ENCODE measurements at places on chromosomes 4 and X. TPM values are rescaled to one million over a fixed set of nuclear protein-coding genes. Genes with fewer than 3 reads are reported as not detected.

Gene SLC4A4
- total RNA-seq = 0.32 TPM

Gene NPNT
- not detected for total RNA-seq

Gene OTUD6A
- total RNA-seq = not detected

Gene CITED1
- not detected for total RNA-seq

Gene GABRG1
- total RNA-seq = not detected

Gene DHRSX
- 21.6 TPM for total RNA-seq

Gene MAGEB2
- not detected for total RNA-seq

DNA sequence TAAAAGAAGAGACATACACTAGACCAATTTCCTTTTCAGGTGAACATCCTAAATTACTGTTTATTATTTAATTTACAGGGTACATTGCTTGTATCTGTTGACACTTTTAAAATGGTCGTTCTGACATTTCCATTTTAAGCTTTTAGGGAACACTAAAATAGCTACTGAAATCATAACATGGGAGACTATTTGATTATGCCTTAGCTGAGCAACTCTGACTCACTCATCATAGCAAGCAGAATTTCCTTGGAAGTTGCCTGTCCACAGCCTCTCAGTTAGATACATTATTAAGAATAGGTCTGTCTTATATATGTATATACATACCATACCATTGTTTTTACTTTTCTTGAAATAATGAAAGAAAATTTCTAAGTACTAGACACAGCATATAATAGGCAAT is 22.0 kb downstream of the GUCY1B1 start:
- no peak for ATAC-seq

- ATAC-seq = no peak
These were observed 198.2 kb upstream of the LDB2 start for GRCh38 chr4:17096692-17097091.

GRCh38 chr4:115562506-115562905 is 449.1 kb upstream of the NDST4 start:
- no peak for ATAC-seq

DNA sequence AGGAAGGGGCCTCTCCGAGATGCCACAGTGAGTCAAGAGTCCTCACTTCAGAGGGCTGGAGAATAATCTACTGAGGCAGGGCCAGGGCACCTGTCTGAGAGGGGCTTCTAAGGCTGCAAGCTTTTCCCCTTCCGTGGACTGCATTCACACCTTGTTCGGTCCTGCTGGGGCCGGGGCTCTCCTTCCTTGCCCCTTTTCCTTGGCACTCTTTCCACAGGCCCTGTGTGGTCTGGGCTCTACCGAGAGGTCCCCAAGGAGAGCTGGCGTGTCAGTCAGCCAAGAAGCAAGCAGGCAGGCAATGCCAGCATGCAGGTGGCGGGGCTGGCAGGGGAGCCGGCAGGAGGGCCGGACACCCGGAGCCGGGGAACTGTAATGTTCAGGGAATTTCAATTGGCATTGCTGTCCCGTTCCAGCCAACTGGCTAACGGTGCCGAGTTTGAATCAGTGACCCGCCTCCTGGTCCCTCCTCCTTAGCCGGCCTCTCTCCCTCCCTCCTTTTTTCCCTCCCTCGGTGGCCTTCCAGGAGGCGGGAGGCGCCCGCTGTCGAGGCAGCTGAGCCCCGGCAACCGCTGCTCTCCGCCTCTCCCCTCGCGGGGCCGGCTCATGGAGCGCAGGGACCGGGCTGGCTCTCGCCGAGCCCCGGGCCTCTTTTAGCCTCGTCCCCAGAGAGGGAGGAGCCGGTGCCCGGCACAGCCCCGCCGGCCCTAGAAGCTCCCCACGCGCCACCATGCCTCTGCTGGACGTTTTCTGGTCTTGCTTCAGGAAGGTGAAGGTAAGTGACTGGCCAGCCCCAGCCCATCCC is at the start of gene STARD8:
Gene STARD8, plus strand, starts transcription at position 511 of the 802 bp plus-strand sequence. Its CDS starts 217 bp downstream, at position 728.
- no peak for ATAC-seq

- ATAC-seq = no peak
These were observed 460.8 kb downstream of the SLITRK2 start for GRCh38 chrX:146278381-146278780.

- no peak for ATAC-seq
These were observed 88.9 kb upstream of the MID1 start for GRCh38 chrX:10709276-10709675.

DNA sequence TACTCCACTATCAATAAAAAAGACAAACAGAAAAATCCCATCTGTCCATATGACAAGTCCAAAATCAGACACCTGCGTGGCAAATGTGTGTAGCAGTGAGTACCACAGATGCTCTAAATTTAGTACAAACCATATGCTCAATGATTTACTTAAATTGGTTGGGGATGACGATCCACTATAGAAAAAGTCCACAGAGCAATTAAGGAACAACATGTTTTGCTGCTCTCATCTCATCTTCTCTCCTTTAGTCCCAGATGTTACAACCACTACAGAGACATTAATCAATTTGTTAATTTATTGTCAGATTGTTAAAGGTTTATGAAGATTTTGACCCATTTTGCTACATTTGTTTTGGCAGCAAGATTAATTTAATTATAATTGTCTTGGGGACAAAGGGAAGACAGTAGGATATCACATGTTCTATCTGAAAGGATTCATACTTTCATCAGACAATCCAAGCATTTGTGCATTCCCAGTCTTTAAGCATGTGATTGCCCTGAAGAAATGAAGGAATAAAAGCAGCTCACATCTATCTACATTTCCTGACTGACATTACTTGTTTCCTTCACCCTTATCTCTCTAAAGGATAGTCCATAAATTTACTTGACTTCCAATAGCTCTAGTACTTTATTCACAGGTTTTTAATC is 2268.1 kb downstream of the PCDH7 start:
- no peak for ATAC-seq

GRCh38 chrX:48938721-48939425 is 18.5 kb downstream of the OTUD5 start:
- ATAC-seq = peak; percentile 53

DNA sequence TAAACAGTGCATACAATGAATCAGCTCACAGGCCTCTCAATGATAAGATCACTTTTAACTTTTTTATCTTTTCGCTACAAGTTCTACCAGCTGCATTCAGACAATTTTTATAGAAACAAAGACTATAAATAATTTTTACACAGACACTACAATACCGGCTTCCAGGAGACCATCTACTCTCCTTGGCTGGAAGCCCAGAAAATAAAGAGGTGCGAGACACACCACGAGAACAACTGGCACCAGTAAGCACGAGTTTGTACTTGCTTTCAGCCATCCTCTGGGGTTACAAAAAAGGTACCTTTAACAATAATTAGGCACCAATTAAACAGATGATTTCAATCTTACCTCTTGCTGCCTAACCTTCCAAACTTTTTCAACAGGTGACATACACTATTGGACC is 11.2 kb upstream of the PRDX4 start:
- no peak for ATAC-seq

- peak; percentile 45 for ATAC-seq
These were observed 11.4 kb downstream of the UBE2D3 start for GRCh38 chr4:102815981-102816380.

DNA sequence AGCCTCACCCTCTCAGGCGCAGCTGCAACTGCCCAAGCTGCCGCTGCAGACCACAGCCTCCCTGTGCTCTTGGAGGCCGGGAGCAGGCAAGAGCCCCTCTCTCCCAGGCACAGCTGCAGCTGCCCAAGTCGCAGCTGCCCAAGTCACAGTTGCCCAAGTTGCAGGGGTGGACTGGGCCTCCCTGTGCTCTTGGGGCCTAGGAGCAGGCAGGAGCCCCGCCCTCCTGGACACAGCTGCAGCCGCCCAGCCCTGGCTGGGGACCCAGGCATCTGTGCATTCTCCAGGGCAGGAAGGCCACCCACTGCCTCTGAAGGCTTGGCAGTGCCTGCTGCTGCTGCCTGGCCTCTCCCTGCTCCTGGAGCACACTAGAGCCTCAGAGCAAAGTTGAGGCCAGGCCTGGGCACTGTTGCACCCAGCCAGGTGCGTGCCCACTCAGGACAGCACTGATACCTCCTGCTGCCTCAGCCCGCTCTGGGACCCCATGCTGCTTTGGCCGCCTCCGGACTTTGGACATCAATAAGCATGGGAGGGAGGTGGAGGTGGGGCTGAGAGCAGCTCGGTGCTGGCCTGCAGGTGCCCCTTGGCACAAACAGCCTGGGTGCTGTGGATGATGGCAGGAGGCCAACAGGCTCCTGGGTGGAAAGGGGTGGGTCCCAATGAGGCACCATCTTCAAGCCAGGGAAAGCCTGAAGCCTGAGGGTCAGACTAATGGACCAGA is 247.5 kb downstream of the PDGFC start:
- no peak for ATAC-seq

GRCh38 chrX:49106930-49107329 is 16.6 kb downstream of the GPKOW start:
- peak; percentile 52 for ATAC-seq

- ATAC-seq = no peak
These were observed 179.4 kb downstream of the RBM46 start for GRCh38 chr4:154960476-154960875.

- no peak for ATAC-seq
These were observed 11.0 kb upstream of the PDLIM3 start for GRCh38 chr4:185546335-185546734.
